ENCODE measurements at places on chromosomes 2 and 18.
A peak's percentile ranks its signal among the peaks of the same experiment; 100 is the strongest.

- DNase-seq: no peak
Measured at GRCh38 chr2:172826522-172826921, 90.9 kb downstream of the RAPGEF4 start.

DNA sequence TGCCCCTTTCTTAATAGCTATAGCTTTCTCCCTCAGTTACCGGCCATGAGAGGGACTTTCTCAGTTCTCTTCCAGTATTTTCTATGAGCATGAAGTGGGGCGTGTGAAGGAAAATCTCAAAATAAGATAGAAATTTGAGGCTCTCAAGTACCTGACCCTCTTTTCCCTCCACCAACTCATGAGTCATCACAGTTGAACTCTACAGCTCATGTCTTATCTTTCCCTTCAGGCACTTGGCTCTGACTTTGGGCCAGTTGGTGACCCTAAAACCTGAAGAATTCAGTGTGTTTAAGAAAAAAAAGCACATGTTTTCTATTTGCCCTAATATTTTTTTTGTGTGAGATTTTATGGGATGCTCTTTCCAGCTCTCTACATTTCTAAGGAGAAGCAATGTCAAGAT is 896.7 kb upstream of the ZEB2 start:
- DNase-seq: no peak

DNA sequence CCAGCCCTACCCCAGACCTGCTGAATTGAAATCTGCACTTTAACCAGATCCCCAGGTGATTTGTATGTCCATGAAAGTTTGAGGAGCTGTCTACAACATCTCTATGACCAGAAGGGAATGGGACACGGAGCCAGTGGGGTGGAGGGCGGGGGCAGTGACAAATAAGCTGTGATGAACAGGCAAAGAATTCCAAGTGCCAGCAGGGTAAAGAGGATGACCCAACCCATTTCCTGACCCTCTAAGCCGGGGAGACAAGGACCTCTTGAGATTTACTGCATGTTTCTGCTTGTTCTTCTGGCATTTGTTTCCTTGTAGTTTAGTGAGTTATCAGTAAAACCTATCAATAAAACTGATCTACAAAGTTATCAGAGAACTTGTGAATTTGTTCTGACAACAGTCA is 8.7 kb downstream of the TET3 start:
- peak; percentile 72 for DNase-seq

DNA sequence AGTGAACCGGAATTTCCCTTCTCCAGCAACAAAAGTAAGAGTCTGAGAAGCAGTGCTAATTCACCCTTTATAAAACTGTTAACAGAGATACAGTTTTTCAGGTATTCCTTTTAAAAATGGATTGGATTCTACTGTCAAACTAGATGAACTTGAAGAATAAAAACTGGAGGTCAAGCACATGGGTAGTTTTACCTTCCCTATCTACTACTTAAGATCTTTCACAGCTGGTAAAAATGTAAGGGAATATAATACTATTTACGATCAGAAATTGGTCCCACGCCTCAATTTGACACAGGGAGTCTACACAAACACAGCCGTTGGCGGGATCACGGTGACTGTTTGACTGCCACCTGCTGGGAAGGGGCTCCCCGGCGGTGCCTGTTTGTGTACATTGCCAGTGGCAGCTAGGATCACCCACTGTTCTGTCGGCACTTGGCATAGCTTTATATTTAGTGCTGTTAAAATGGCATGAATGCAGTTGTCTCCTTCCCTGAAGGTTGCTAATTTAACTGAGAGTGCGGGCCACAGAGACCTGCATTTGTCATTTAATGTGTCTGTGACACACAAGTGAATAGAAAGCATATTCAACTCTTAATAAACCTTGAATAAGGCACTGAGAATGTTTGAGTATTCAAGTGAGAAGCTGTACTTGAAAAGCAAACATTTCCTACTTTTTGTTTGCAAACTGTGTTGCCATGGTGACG is 59.5 kb downstream of the ABCG8 start:
- DNase-seq: no peak

GRCh38 chr2:226999661-227000060 is 163.8 kb downstream of the RHBDD1 start:
- no peak for DNase-seq

DNA sequence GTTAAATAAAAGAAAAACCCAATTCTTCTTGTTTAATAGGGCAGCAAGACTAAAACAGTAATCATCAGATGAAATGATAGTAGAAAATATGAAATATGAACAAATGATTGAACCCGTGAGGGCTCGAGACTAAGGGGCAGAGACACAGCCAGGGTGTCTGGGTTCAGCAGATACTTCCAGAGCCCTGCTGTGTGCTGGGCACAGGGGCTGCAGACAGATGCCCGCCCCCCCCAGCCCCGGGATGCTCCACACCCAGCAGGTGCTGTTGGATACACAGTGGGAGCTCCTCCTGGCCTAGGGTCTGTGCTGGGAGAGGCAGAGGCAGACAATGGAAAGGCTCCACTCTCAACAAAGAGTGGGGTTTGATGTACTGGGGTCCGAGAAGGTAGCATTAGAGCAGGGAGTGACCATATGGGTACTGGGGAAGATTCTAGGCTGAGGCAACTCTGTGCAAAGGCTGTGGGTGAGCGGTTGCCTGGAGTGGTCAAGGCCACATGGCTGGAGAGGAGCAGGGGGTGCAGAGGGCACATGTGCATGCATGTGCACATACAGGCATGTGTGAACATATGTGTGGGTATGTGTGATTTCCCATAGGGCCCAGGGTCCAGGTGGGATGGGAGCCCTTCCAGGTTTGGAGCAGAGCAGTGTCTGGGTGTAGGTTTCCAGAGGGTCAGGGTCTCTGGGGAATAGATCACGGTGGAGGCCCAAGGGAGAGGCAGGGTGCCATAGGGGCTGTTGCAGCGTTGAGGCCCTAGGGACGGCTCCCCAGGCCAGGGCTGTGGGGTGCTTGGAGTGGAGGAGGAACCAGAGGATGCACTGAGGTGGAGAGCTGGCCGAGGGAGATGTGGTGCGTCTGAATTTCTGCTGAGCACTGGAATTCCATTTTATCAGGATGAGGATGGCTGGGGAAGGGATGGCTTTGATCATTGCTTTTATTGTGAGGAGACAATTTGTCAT is 36.7 kb downstream of the LDLRAD4 start:
- no peak for DNase-seq

DNA sequence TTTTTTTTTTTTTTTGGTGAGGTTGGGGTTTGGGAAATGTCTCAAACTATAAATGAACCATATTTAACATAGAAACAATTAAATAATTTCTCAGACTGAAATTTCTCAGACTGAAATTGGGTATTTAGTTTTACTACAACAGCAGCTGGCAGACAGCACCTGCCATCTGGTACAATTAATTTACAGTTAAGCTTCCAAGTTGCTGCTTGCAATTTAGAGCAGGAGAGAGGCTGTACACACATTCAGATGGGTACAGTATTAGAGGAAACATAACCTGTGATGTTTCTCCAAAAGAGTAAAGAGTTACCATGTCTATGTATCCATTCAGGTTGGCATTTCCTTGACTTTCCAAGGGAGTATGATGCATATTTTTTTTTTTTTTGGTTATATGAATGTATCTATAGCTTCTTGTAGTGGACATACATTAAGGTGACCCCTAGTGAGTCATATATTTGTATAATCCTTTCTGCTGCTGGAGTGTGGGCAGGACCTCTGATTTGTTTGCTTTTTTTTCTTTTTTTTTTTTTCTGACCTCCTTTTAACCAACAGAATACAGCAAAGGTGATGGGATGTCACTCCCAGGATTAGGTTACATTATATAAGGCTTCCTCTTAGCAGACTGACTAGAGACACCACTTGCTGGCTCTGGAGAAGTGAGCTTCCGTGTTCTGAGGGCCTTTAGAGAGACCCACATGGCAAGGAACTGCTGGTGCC is 201.7 kb downstream of the PTH2R start:
- DNase-seq: no peak

GRCh38 chr2:143140864-143141661 is 11.8 kb downstream of the ARHGAP15 start:
- no peak for DNase-seq

DNA sequence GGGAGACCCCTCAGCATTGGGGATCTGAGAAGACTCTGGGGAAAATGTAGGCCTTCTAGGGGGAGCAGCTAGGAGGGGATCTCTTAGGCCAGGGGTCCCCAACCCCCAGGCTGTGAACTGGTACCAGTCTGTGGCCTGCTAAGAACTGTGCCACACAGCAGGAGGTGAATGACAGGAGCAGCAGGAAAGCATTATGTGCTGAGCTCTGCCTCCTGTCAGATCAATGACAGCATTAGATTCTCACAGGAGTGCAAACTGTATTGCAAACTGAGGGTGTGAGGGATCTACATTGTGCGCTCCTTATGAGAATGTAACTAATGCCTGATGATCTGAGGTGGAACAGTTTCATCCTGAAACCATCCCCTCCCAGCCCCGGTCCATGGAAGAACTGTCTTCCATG is 127.3 kb downstream of the SCG2 start:
- no peak for DNase-seq

DNA sequence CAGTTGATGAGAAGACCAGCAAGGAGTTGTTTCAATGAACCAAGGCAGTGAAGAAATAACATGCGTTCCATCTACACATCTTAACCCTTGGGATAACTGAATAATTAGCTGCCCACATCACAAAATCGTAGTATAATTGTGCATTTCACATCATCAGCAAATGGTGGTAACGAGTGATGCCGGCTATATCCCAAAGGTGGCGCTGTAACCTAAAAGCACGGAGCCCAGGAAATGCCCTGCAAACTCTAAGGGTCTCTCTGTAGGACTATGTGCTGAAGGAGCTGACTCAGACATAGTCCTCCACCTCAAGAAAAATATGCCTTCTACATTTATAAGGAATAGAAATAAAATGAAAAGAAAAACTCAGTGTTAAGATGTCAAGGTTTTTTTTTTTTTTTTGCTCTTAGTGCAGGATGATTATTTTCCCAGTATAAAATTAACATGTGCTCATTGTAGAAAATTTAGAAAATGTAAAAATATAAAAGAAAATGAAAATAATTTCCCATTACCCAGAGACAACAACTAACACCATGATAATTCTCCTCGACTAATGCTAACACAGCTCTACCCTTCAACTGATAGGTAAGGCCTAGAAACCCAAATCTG is 23.1 kb upstream of the DSG3 start:
- no peak for DNase-seq

DNA sequence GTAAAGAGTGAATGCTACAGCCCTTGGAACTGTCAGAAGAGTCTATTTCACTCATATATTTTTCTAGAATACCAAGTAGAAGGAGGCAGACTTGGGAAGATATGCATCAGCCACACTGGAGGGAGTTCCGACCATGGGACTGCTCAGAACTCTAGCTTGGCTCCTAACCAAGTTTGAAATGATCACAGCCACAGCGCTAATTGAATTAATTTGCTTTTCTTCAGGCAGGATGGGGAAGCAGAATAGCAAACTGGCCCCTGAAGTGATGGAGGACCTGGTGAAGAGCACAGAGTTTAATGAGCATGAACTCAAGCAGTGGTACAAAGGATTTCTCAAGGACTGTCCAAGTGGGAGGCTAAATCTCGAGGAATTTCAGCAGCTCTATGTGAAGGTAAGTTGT is 51.4 kb downstream of the VSNL1 start:
- DNase-seq: no peak

DNA sequence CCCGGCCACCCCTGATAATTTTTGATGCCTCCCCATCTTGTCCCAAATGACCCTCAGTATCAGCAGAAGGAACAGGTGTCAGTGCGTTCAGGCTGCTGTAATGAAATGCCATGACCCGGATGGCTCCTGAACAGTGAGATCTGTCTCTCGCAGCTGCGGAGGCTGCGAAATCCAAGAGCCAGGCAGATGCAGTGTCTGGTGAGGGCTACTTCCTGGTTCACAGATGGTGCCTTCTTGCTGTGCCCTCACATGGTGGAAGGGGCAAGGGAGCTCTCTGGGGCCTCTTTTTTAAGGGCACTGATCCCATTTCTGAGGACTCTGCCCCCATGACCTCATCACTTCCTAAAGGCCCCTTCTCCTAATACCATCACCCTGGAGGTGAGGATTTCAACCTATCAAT is 152.2 kb downstream of the TWIST2 start:
- no peak for DNase-seq

DNA sequence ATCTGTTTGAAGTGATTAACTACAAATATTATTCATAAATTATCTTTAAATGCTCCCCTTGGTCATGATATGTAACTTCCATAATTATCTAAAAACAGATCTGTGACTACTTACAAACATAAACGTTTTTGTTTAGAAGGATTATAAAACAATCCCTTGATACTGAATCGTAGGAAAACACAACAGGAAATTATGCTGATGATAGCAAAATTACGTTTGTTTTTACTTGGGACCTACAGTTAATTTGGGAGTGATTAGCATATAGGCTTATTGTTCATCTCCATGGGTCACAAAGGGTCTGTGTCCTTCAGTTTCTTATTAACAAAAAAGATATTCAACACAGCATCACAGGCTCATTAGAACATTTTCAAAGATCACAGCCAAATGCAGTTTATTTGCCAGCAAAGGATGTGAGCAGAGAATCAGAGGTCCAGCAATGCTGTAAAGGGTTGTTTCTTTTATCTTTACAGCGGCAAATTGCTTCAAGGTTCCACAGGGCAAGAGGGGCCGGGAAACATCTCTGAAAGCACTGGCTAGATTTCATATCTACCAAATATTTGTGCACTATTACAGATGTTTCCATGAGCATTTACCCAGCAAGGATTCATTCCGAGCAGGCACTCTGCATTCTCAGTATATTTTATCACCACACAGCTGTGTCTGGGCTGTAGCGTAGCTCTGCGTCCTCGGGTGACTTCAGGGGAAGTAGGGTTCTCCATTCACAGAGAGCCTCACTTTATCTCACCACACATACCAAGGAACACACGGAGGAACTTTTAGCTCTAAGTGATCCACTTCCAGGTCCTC is 4.1 kb downstream of the CCDC195 start:
- DNase-seq: no peak

- no peak for DNase-seq
Measured at GRCh38 chr2:96642564-96643360, at the start of gene FER1L5. TSS of gene FER1L5 (plus strand) at chr2:96642764. CDS start at chr2:96642837, 73 bp downstream.

DNA sequence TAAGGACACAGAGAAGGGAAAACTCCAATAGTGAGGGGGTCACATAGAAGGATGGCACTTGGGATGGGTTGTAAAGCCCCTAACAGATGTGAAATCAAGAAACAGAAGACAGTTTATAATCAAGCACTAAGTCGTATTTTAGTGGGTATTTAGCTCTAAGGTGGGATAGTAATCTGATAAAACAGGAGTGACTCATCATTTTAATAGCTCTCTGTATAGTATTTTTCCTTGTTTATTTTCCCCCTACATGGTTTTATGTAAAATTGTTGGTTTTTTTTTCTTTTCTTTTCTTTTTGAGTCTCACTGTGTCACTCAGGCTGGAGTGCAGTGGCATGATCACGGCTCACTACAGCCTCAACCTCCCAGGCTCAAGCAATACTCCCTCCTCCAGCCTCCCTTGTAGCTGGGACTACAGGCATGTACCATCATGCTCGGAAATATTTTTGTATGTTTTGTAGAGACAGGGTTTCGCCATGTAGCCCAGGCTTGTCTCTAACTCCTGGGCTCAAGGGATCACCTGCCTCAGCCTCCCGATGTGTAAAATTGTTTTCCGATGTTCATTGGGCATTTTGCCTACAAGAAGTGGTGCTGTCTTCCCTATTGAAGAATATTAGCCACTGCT is 142.6 kb upstream of the SERPINE2 start:
- no peak for DNase-seq

All from 8988T (cell line).